ENCODE measurements at places on chromosomes 12 and 14.

DNA sequence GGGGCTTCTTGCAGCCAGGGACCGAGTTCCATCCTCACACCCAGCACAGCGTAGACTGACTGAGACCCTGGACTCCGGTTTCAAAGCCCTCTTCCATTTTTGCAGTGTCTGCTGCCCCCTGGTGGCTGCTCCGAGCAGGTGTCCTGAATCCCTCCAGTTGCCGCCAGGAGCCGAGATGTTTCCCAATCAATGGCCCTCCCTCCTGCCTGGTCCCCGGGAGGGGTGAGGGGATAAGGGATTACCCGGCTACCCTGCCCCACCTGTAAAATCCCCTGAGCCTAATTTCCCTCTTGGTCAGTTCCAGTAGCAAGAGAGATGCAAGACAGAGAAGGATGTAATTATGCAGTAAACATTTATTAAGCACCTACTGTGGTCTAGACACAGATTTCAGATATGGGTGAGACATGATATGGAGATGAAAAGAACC lies 55.0 kb downstream of the PHETA1 start:
- peak; percentile 88 for DNase-seq

- no peak for DNase-seq
These were observed 9.9 kb downstream of the SPIC start for GRCh38 chr12:101485021-101485420.

- DNase-seq = no peak
These were observed 19.8 kb upstream of the TESC start for GRCh38 chr12:117118838-117119591.

GRCh38 chr14:61516964-61517653 lies 178.2 kb upstream of the HIF1A start:
- no peak for DNase-seq

GRCh38 chr12:86249276-86249675 lies 6.9 kb downstream of the MGAT4C start:
- DNase-seq = no peak

- no peak for DNase-seq
These were observed 64.4 kb upstream of the FUT8 start for GRCh38 chr14:65348137-65348536.

All from GM10248 (cell line).